ENCODE measurements at places on chromosomes 5 and 9.

DNA sequence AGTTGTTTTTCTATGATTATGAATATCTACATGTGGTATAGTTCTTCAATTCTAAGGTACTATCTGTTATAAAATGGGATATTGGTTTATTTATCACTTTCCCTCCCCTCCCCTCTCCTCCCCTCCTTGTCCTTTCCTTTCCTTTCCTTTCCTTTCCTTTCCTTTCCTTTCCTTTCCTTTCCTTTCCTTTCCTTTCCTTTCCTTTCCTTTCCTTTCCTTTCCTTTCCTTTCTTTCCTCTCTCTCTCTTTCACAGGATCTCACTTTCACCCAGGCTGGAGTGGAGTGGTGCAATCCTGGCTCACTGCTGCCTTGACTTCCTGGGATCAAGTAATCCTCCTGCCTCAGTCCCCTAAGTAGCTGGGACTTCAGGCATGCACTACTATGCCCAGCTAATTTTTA is 466.8 kb downstream of the DMAC1 start:
- DNase-seq: no peak

DNA sequence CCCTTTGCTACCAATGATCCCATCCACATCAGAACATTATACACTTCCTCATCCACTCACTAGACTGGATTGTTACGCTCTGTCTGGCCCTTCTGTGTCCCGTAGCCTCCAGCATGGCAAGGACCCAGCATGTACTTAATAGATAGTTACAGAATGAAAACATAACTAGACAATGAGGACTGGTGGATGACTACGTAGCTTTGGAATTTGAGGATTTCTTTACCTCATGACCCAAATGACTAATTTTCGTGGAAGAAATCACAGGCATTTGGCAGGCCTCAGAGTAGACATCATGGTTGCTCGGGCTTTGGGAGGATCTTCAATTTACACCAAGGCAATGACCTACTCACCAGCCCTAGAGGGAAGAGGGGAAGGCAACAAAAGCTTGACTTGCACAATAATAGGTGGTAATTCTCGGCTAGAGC is 299.8 kb downstream of the TLE1 start:
- peak; percentile 87 for DNase-seq

GRCh38 chr5:168645195-168645594 is 66.0 kb upstream of the PANK3 start:
- no peak for DNase-seq

DNA sequence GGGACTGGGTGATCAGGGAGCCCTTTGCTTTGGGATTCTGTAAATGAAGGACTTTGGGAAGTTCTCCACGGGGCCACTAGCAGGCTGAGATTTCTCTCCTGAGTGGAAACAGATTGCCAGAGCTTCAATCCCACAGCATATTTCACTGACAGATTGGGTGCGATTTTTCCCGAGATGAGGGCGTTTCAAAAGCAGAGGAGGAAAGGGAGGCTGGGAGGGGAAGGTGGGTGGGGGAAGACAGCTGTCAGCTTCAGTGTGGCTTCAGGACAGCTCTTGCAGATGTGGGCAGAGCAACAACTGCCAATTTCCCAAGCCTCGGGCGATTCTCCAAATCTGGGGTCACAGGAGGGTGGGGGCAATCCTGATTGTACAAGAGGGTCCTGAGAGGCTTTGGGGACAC is 258.5 kb upstream of the ADRA1B start:
- DNase-seq: no peak

DNA sequence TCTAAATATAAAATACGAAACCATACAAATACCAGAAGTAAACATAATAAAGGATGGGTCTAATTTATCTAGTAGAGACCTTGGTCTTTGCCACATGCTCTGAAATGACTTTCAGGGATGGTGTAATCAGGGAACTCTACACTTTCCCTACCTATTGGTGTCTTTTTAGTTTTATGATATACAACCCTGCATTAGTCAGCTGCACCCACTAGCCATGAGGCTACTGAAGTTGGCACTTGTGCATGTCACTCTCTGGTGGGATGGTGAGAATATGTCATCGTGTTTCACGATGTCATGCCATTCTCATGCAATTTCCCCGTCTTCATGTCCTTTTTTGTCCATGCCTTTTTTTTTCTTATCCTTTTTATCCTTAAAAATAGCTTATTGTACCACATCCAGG is 234.9 kb upstream of the ACTBL2 start:
- DNase-seq: no peak

All from fibroblast of the conjunctiva (primary cell).